ENCODE measurements at places on chromosomes 6 and 20. TPM values are rescaled to one million over a fixed set of nuclear protein-coding genes. Genes with fewer than 3 reads are reported as not detected.

- DNase-seq = no peak
Measured at GRCh38 chr6:56211724-56212123, 35.7 kb downstream of the COL21A1 start.

DNA sequence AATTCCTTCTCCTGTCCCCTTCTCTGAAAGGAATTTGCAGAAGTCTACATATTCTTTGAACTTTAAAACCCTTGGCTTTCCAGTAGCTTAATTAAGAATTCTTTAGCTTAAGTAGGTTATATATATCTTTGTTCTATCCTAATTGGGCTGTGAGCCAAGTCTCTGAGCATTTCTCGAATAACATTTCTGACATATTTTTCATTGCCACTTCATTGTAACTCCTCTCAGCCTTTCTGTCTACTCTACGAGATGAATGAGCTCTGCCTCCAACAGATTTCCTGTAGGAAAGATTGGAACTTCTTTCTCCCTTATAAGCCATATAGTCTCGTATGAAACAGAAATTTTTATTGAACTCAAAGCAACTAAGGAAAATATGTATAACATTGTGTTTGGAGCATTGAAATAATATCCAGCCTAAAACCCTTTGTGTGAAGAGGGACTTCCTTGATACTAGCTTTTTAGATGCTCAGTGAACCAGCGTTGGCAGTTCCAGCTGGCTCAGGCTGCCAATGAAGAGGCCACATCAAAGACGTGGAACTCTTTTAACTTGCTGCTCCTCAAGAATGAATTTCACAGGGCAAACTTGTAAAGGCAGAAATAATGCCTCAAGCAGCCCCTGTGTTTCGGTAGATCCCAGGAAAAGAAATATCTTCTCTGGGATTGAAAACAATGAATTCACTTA, 87.7 kb upstream of the NOX3 start:
- DNase-seq = no peak

- DNase-seq = no peak
Measured at GRCh38 chr20:3106185-3106584, 21.7 kb upstream of the AVP start.

GRCh38 chr6:131822119-131822518, 14.3 kb downstream of the ENPP1 start:
- DNase-seq = no peak

- DNase-seq = no peak
Measured at GRCh38 chr6:107079429-107079828, 35.9 kb downstream of the BEND3 start.

GRCh38 chr6:42226161-42226611, 8.5 kb upstream of the MRPS10 start:
- DNase-seq = no peak

- no peak for DNase-seq
Measured at GRCh38 chr6:149079911-149080491, 237.5 kb upstream of the TAB2 start.

Gene TCF21
- not detected for total RNA-seq

All from Caki2 (cell line).